ENCODE measurements at places on chromosomes 7 and 10. TPM values are rescaled to one million over a fixed set of nuclear protein-coding genes. Genes with fewer than 3 reads are reported as not detected.

Gene MYL10
- not detected for total RNA-seq

Gene UNCX
- total RNA-seq, result not detected

Gene BMPER
- total RNA-seq, result 1.3 TPM

Gene CTAGE6
- total RNA-seq, result not detected

Gene LIPN
- not detected for total RNA-seq

Gene NAT16
- total RNA-seq, result not detected

Gene ICA1
- total RNA-seq, result 47.5 TPM

Gene TMEM225B
- 0.74 TPM for total RNA-seq

Gene RSPH10B
- not detected for total RNA-seq

Gene LEP
- total RNA-seq, result not detected

- H3K27ac ChIP-seq, result no peak overlapping the region
- DNase-seq, result no peak
- no peaks in the 10 kb centered on the region for H3K36me3 ChIP-seq
- H3K27me3 ChIP-seq, result no peaks in the 10 kb centered on the region
These were observed 4.7 kb upstream of the LMBR1 start for GRCh38 chr7:156897673-156898072.

DNA sequence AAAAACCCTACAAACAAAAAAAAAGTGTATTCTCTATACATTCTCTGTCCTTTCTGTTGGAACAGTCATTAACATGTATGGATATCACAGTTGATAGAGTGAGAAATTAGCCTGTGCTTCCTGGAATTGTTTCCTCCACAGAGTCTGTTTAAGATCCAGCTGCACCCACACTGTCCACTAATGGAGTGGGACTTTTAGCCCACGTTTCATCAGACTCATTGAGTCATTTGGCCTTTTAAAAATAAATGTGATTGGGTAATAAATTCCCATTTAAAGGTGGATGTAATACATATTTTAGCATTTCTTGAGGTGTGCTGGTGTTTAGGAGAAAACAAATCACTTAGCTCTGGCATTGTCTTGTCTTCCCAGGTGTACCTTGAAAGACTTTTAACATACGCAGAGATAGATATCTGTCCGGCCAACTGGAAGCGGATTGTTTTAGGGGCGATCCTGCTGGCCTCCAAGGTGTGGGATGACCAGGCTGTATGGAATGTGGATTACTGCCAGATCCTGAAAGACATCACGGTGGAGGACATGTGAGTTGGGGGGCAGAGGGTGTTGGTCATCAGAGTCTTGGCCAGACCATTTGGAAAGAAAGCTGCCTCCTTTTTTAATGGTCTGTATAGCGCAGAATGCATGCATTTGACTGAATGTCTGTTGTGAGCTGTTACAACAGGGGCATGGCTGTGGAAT, 52.3 kb upstream of the GJD4 start:
- no peak overlapping the region for H3K4me3 ChIP-seq
- no peaks in the 10 kb centered on the region for H3K27me3 ChIP-seq
- no peak overlapping the region for H3K27ac ChIP-seq
- no peak for DNase-seq
- no peaks in the 10 kb centered on the region for H3K36me3 ChIP-seq

GRCh38 chr7:94403546-94403945, 8.9 kb downstream of the COL1A2 start:
- DNase-seq, result no peak
- H3K4me3 ChIP-seq, result no peak overlapping the region
- no peaks in the 10 kb centered on the region for H3K4me1 ChIP-seq

DNA sequence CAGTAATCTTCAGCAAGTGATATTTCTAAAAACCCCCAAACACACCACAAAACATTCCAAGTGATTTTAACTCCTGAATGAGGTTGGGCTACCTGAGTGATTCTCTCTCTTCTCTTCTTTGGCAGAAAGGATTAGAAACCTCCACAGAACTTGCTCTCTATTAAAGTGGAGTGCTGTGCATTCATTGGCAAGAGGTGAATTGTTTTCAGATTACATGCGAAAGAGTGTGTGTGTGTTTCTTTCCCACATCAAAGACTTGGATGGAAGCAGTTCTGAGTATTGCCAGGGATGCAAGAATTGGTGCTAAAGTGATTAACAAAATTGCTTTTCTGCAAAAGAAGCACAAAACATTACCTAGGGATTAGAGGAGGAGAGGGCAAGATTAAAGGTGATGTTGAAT, 13.1 kb upstream of the FBXW4 start:
- no peaks in the 10 kb centered on the region for H3K4me1 ChIP-seq
- no peaks in the 10 kb centered on the region for H3K36me3 ChIP-seq
- no peak overlapping the region for H3K27ac ChIP-seq
- no peak overlapping the region for H3K4me3 ChIP-seq
- DNase-seq, result no peak
- no peaks in the 10 kb centered on the region for H3K27me3 ChIP-seq

DNA sequence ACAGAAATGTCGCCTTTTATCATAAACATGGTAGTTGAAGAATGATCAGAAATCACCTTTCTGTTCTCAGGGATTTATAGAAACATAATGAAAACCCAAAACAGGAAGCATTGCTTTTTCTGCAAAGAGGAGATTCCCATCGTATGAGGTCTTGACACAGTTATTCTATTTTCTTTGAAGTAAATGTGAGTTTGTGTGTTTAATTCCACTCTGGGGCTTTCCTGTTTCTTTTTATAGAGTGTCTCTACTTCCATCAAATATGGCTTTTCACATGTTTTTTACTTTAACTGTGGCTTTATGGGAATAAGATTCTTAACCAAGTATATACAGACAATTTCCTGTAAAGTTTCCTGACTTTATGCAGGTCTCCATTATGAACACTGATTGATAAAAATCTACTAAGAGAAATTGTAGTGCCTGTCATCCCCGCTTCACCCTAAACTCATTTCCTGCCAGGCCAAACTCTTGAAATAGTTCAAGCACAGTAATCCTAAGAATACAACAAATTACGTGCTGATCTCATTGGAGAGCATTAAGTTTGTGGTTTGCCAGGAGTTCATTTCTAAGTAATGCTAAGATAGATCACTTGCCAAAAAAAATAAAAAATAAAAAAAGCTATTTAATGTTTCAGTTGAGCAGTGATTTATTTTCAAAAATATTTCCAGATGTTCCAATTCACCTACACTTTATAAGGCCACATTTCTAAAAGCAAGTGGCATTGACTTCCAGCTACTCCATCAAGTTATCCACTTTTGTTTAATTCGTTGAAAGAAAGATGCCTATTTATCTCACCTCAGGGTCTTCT, 52.2 kb upstream of the SEC61G start:
- no peak overlapping the region for H3K27ac ChIP-seq
- no peak for DNase-seq
- no peaks in the 10 kb centered on the region for H3K4me1 ChIP-seq
- H3K36me3 ChIP-seq, result no peaks in the 10 kb centered on the region
- no peaks in the 10 kb centered on the region for H3K27me3 ChIP-seq

DNA sequence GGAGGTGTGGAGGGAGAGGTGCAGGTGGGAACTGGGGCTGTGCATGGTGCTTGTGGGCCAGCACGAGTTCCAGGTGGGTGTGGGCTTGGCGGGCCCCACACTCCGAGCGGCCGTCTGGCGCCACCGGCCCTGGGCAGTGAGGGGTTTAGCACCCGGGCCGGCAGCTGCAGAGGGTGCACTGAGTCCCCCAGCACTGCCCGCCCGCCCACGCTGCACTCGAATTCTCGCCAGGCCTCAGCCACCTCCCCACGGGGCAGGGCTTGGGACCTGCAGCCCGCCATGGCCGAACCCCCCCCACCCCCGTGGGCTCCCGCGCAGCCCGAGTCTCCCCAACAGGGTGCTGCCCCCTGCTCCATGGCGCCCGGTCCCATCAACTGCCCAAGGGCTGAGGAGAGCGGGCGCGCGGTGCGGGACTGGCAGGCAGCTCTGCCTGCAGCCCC, 810.2 kb downstream of the PCDH15 start:
- H3K4me3 ChIP-seq, result no peak overlapping the region
- H3K27me3 ChIP-seq, result no peaks in the 10 kb centered on the region
- H3K27ac ChIP-seq, result no peak overlapping the region
- H3K4me1 ChIP-seq, result no peaks in the 10 kb centered on the region
- no peaks in the 10 kb centered on the region for H3K36me3 ChIP-seq

DNA sequence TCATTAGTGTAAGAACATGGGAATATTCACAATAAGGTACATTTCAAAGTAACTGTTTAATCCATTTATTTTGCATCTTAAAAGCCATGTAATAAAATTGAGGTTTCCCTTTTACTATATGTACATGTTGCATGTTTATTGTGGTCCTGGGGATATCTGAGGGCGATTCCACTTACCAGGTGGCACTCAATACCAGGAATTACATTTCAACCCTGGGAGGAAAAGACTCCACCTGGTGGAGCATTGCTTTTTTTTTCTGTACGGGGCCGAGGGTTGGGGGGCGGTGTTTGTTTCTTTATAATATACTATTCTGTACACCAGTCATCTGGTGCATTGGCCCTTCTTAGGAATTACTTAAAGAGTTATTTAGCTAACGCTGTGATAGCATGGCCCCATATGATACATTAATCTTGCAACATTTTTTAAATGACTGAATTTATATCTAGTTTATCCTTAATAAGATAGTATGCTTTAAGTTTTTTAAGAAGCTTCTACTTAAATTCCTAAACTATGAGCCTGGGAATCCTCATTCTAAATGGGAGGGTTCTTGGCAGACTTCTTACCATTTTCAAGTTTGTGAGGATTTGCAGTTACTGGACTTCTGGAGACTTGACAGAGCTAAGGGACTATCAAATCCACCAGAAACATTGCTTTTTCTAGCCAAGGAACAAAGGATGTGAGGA, 7.2 kb upstream of the HGF start:
- no peaks in the 10 kb centered on the region for H3K4me1 ChIP-seq
- no peaks in the 10 kb centered on the region for H3K36me3 ChIP-seq
- DNase-seq, result no peak
- H3K27me3 ChIP-seq, result no peaks in the 10 kb centered on the region
- H3K4me3 ChIP-seq, result no peak overlapping the region
- no peak overlapping the region for H3K27ac ChIP-seq

- no peak for DNase-seq
- H3K4me1 ChIP-seq, result no peaks in the 10 kb centered on the region
- no peaks in the 10 kb centered on the region for H3K36me3 ChIP-seq
These were observed 108.9 kb upstream of the GATA3 start for GRCh38 chr10:7945469-7946187.

- H3K4me1 ChIP-seq, result no peaks in the 10 kb centered on the region
- H3K27ac ChIP-seq, result no peak overlapping the region
- no peaks in the 10 kb centered on the region for H3K36me3 ChIP-seq
- no peak overlapping the region for H3K4me3 ChIP-seq
These were observed 208.6 kb downstream of the SKAP2 start for GRCh38 chr7:26655781-26656180.

DNA sequence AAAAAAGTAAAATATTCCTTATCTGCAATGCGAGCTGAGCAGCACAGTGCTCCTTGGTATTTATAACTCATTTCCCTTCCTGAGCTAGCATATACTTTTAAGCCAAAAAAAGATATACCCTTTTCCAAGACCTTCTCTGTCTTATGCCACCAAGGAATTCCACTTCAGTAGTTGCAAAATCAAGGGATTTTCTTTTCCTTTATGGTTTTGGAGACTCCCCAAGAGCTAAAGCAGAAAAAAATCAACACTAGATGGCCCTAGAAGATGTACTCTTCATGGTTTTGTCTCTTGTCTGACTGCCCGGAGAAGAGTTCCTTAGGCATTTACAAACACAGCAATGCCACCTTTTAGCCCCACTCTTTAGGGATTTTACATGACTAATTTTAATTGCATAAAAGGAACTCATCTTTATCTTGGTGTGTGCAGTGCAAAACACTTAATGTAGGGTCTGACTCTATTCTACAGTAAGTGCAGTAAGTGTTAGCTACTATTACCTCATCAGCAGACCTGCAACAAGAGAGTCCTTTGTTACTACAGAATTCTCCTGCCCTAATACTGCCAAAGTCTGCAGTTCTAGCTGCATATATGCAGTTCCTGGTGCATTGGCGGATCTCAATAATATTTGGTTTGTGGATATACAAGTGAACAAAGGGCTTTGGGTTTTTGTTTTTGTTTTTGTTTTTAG, 443.3 kb downstream of the GFRA1 start:
- no peak overlapping the region for H3K27ac ChIP-seq
- H3K4me3 ChIP-seq, result no peak overlapping the region
- no peaks in the 10 kb centered on the region for H3K4me1 ChIP-seq
- H3K27me3 ChIP-seq, result no peaks in the 10 kb centered on the region
- DNase-seq, result no peak
- no peaks in the 10 kb centered on the region for H3K36me3 ChIP-seq

DNA sequence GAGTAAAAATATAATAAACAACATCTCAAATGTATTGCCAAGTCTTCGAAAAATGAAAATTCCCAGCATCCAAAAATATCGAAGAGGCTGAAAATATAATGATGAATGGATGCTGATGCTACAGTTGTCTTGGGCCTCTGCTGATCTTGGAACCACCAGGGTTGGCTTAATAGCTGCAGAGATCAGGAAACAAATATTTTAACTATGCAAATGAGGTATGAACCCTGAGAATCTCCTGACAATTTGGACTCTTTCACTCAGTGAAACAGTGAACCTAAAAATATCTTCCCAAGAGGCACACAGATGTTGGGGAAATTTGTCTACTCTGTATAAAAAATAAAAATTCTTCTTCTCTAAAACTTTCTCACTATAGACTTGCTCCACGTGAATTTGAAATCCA, 97.7 kb upstream of the EGFR start:
- no peak overlapping the region for H3K4me3 ChIP-seq
- H3K27ac ChIP-seq, result no peak overlapping the region
- DNase-seq, result no peak

DNA sequence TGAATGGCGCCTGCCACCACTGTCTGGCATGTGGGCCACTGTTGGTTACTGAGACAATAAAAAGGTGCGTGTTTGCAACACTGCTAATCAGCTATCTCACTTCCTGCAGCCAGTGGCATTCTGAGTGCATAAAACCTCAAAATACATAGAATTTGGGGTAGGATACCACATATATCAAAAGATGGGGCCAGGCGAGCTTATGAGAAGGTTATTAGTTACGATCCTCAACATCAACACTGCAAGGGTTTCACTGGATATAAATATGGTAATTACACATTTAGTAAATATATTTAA, 200.2 kb downstream of the WDR37 start:
- no peak for DNase-seq
- no peaks in the 10 kb centered on the region for H3K4me1 ChIP-seq
- no peaks in the 10 kb centered on the region for H3K36me3 ChIP-seq
- no peaks in the 10 kb centered on the region for H3K27me3 ChIP-seq
- no peak overlapping the region for H3K4me3 ChIP-seq

DNA sequence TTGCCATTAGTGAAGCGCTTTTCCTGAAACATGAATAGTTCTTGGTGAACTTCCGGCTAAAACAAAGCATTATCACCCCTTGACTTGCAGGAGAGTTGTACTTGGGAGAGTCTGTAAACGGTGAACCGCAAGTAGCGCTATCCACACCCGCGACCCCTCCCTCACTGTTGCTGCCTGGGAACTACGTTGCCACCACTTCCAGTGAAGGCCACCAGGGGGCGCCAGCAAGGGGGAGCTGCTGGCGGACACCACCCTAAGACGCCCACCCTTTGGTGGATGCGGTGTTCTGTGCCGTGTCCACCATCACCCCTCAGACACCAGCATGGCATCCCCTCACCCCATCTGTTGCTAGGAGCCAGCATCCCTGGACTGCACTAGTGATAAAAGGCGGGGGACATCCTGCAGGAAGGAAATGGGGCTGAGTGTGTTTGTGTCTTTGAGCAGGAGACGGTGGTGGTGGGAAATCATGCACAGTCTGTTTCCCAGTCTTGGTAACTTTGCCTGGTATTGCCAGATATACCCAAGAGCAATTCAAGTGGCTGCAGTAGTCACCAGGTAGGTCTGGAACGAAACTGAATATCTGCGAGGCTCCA, 298.2 kb downstream of the FRMD4A start:
- H3K27ac ChIP-seq, result no peak overlapping the region
- H3K36me3 ChIP-seq, result no peaks in the 10 kb centered on the region
- H3K4me1 ChIP-seq, result no peaks in the 10 kb centered on the region
- H3K27me3 ChIP-seq, result no peaks in the 10 kb centered on the region
- no peak for DNase-seq

Data from colonic mucosa (tissue), 4 donors.